ENCODE measurements at places on chromosomes 13 and 19.
A peak's percentile ranks its signal among the peaks of the same experiment; 100 is the strongest.

- no peak for DNase-seq
Observed at GRCh38 chr13:74485757-74486156, 351.6 kb upstream of the KLF12 start.

GRCh38 chr13:101767131-101767530 lies 314.7 kb downstream of the ITGBL1 start:
- DNase-seq: no peak

DNA sequence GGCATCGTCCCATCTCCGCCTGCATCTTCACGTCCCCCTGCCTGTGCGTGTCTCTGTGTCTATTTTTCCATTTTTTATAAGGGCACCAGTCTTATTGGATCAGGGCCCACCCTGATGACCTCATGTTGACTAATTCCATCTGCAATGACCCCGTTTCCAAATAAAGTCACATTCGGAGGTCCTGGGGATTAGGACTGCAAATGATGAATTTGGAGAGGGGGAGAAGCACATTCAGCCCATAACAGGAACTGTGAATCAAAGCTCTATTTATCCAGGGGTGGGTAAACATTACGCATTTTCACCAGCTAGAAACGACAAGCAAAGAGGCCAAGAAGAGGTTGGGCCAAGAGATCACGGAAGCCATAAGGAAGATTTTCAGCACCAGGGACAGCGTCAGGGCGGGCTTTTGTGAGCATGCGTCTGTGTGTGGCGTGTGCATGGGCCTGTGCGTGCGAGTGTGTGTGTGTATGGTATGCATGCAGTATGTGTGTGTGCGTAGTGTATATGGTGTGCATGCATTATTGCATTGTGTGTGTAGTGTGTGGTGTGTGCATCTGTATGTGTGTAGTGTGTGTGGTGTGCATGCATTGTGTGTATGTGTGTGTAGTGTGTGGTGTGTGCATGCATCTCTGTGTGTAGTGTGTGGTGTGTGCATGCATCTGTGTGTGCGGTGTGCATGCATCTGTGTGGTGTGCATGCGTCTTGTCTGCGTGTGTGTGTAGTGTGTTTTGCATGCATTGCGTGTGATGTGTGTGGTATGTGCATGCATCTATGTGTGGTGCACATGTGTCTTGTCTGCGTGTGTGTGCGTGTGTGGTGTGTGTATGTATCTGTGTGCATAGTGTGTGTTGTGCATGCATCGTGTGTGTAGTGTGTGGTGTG lies 19.6 kb downstream of the CELF5 start:
- peak; percentile 26 for DNase-seq

DNA sequence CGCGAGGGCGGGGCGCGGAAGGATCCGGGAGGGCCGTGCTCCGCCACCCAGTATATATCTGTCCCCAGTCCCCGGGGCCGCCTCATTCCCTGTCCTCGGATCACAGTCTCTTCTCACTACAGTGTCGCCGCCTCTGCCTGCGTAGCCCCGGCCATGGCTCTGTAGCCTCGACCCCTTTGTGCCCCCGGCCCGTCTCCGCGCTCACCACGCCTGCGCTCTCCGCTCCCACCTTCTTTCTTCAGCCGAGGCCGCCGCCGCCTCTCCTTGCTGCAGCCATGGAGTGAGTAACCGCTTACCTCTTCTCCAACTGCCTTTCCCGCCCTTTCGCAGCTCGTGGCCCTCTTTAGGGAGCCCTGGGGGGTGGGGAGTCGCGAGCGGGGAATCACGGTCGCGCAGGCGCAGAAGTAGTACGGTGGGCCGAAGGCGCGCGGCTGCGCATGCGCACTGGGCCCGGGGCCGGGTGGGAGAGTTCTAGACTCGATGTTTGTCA lies at the start of the genes ATF5 and NUP62:
ATF5 (plus strand) TSS at position 85 of the 490 bp plus-strand sequence. CDS start 1,646 bp downstream, outside the sequence.
NUP62 (minus strand) TSS at position 384 of the 490 bp plus-strand sequence. CDS start 19,697 bp downstream, outside the sequence.
- peak; percentile 100 for DNase-seq

- DNase-seq: no peak
Observed at GRCh38 chr13:73702419-73703071, 431.7 kb downstream of the KLF12 start.

DNA sequence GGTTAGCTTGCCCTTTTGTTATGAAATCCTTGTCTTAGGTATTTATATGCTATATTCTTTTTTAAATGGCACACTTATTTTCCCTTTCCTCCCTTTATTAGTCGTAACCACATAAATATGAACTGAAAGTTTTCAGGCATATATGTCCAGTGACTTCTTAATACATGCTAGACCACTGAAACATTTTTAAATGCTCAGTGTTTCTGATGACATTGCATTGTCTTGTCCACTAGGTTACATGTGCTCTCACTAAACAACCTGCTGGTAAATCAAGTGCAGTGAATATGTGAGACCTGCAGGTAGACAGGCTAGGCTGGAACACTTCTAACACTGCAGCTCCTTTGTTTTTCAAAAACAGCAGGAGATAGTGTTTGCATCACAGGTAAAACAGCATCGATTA lies 332.6 kb upstream of the DACH1 start:
- DNase-seq: no peak

All from COLO829 (cell line).